Pancreas (tissue), 10 donors: ENCODE measurements at places on chromosomes 13 and 19. TPM values are rescaled to one million over a fixed set of nuclear protein-coding genes. Genes with fewer than 3 reads are reported as not detected.

- DNase-seq = no peak
These were observed 4.8 kb downstream of the COLGALT1 start for GRCh38 chr19:17560205-17560595.

DNA sequence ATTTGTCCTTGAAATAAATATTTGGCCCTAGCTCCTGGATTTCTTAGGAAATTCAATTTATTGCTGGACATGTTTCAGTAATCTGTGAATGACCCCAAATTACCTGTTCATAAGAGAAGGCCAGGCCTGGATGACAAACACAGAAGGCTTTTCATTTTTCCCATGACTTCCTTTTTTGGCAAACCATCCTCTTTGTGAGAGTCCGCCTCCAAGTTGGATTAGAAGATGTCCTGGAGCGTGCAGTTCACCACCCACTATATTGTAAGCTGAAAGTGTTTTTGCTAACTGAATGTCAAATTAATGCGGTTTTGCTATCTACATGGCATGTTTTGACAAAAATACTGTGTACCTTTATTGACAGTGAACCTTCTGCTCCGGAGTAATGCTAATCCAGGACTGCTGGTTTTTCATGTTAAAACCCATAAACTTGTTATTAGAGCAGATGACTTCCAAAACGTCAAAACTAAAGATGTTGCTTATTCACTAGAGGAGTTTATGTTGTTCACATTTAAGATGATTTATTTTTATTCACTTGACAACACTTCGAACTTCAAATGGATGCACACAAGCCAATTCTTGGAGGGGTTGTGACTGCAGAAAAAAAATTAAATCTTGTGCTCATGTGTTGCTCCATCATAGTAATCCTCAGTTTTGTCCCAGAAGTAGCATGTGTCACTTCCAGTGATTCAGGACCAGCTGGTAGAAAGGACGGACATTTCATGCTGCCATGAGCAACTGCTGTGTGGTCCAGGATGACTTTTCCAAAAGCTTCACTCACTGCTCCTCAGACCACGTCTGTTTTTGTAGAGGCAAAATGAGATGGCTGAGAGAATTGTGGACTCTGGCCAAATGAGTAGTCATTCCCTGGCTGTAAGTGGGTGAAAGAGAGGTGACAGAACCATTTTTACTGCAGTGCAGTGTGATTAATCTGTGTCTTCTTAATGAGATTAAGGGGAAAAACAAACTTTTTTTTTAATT is 71.0 kb downstream of the ITGBL1 start:
- DNase-seq = no peak

GRCh38 chr19:55157064-55157908 is at the start of gene TNNI3:
TSS of gene TNNI3 (minus strand) at chr19:55157732. CDS start at chr19:55157589, 143 bp downstream.
- DNase-seq = no peak

DNA sequence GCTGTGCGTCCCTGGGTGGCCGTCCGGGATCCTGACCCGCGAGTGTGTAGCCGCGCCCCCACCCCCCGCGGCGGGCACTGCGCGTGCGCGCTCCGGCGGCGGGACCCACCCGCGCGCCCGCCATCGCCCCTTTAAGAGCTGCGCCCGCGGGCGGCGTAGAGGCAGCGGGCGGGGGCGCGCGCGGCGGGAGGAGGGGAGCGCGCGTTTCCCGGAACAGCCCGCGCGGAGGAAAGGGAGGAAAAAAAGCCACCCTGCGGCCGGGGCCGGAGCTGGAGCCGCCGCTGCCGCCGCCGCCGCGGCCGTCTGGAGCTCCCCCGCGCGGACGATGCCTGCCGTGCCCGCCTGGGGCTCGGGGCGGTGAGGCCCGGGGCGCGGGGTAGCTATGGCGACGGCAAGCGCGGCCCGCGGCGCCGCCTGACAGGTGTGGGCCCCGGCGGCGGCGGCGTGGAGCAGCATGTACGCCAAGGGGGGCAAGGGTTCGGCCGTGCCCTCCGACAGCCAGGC is at the start of gene SSBP4:
TSS of gene SSBP4 (plus strand) at position 204 of the 504 bp plus-strand sequence. CDS start at position 455, 251 bp downstream.
- peak; percentile 89 for DNase-seq

DNA sequence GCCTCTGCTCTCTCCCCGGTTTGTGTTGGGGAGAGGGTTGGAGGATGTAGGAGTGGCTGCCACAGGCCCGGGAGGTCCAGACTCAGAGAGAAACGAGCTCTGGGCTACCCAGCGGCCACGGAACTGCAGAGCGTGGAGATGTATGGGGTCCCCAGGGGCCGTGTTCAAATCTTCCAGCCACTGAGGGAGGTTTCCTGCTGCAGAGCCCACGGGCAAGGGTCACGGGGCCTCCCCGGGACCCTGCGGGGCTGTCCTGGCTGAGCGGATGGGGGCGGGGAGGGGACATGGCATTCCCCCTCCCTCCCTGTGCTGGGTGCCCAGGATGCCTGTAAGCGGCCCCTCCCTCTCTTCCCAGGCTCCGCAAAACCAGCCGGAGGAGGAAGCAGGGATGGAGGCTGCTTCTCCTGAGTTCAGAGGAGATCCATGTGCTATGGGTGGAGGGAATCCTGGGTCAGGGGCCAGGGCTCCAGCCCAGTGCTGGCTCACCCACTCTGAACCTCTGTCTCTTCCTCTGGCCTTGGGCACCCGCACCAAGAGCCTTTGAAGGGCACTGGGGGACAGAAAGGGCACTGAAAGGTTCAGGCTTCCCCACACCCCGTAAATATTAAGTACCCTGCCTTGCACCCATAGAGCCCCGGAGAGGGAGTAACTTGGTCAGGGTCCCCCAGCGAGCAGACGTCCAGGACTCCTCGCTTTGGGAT is 22.6 kb downstream of the SMIM24 start:
- DNase-seq = no peak

DNA sequence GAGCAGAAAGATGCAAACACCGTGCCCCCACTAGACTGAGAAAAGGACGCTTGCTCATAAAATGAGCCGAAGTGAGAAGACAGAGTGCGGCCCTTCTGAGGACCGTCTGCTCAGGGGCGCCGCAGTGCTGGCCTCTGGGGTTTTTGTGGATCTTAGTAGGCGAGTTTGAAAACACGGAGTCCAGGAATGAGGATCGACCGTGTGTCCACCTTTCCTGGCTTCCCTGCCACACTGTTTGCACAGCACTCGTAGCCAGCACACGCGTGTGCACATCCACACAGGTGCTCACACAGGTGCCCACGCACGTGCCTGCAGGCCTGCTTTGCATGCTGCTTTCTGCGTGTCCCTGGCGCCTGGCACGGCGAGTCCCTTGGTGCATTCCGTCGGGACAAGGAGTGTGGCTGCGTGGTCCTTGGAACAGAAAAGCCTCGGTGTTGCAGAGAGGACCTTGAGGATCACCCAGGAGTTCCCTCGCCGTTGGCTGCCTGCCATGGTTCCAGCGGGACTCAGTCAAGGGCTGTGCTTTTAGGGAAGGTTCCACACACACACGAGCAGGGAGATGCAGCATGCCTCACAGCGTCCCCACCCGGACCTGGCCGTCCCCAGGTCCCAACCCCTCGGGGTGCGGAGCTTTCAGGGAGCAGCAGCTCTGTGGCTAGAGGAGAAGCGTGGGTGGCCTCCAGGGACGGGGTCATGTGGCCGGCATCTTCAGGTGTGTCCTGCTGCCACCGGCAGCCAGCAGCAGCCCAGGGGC is 10.1 kb upstream of the ZNF554 start:
- DNase-seq = no peak

The APOC4 gene
- not detected for total RNA-seq

- no peak for DNase-seq
These were observed 1.9 kb upstream of the MYCBP2 start for GRCh38 chr13:77328819-77329132.

- no peak for DNase-seq
These were observed 86.5 kb upstream of the ABCC4 start for GRCh38 chr13:95387733-95388207.

GRCh38 chr19:3268763-3269162 is 44.3 kb downstream of the CELF5 start:
- no peak for DNase-seq
